ENCODE measurements at places on chromosomes 7 and 10.

- DNase-seq, result no peak
Observed at GRCh38 chr7:44565795-44566559, 7.7 kb downstream of the DDX56 start.

DNA sequence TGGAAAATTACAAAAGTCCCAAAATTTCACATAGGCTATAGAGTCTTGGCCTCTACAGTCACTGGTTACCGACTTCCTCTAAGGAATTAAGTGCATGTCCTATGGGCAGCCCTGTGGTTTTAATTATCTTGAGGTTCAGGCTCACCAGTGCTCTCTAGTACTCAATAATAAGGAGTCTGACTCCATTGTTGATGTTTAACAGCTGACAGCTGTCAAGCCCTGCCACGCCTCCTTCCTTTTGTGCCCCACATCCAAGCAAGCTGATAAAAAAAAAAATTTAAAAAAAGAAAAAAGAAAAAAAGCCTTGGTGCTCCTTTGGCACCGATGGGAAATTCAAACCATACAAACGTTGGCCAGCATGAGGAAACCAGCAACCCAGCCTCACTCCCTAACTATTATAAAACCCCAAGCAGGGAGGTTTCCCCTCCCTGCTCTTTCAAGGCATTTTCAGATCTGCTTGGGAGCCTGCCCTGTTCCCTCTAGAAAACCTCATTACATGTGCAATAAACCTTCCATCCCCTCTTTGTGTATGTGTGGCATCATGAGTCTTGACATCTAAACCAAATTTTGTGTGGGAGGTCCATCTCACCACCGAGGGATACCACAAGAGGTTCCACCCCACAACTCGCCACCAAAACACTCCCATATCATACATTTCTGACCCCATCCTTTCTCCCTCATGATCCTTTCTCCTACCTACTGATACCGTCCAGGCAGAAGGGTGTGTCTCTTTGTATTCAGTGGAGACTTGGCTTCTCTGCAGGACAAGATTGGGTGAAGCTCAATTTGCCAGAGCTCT lies 70.9 kb upstream of the CCDC71L start:
- no peak for DNase-seq

DNA sequence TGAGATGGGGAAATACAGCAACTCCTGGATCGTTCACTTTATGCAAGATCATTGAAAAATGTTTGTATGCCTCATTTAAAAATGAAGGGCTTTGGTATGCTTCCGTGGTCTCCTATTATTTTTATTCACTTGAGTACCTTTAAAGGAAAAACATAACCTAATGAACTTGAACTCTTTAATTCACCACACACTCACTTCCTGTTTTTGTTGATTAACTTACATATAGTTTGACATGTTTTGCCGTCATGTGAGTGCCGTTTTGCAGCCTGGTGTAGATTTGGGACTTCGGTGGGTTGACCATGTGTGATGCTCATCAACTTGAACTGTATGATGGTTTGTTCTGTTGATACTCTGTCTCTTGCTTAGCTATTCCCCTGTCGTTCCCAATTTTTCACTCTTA lies 28.9 kb downstream of the CASP7 start:
- no peak for DNase-seq

- DNase-seq, result no peak
Observed at GRCh38 chr10:19815731-19816410, 361 bp upstream of the PLXDC2 start.

DNA sequence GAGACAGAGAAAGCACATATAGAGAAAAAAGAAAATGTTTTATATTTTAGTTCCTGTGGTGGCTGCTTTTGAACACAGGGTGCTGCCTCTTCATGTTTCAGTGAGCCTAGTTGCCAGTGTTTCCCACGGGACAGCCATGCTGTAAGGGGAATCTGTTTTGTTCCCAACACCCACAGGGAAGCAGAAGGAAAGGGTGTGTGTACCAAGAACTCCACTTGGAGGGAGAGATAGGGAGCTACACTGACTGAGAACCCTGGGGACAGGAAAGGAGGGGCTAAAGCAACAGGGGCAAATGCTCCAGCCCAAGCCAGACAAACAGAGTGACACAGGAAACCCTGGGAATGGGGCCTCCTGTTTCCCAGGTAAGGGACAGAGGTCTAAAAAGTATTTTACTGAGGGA lies 40.2 kb downstream of the FRMPD2 start:
- no peak for DNase-seq

DNA sequence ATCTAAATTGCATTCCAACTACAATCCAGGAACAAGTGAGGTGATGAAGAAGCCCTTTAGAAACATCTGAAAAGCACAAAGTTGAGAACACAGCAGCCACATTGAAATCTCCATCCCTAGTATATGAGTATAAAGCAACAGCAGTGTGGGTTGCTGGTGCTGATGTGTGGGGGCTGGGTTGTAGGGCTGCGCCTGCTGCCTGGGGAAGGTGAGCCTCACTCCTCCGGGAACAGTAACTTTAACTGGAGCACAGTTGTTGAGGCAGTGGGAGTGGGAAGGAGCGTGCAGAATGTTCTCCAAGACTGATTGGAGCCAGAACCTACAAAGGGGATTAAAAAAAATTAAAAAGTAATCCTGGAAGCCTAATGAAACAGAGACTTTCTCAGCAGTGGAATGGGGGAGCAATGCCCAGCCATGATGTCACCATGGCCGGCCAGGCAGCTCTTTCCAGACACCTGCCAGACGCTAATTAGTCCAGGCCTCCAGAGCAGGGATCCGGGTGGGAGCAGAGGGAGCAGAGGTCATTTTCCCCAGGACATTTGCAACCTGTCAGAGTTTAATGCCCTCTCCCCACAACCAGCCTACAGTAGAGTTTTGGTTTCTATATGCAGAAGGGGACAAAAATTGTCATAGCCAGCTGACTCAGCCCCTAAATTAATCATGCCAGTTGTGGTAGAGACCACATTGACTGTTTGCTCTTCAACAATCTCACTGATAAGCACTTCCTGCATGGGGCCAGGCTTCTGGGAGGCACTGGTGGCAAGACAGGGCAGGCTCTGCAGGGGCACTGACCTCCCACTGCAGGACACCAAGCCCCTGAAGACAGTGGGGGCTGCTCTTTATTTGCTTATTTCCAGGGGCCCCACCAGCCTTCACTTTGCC lies 133.0 kb upstream of the ZNF32 start:
- no peak for DNase-seq

DNA sequence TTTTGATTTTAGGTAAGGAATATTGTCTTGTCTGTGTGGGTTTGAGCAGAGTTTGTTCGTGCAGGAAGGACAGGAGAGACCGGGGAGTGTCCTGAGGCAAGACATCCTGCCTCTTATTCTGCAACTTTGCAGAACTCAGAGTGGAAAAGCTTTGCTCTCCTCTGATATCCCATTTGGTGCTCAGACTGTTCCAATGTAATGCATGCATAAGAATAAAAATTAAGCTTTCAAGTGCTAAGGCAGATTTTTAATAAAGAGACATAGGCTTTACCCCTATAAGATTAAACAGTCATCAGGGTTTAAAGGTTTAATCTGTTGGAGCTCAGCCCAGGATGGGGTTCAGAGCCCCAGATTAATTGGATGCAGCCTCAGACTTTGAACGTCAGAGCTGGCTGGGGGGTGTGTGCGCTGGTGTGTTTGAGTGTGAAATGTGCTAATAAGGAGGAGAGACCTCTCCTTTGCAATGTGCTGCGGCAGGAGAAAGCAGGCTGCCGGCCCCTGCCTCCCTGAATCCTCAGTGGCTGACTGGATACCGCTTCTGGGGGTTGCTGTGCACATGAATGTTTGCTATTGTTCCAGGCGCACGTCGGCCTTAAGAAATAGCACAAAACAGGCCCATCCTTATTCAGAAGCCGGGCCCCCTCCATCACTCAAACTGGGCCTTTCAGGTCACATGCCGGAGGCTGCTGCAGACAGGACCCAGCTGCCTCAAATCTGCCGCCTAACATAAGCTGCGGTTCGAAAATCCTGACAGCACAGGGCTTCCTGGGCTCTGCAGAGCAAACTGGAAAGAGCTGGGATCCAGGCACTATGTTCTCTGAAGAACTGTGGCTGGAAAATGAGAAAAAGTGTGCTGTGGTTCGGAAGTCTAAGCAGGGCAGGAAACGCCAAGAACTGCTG lies 84.1 kb upstream of the PRR15 start:
- no peak for DNase-seq

GRCh38 chr7:99465421-99465768 lies 572 bp downstream of the ATP5MF start:
- DNase-seq, result no peak

DNA sequence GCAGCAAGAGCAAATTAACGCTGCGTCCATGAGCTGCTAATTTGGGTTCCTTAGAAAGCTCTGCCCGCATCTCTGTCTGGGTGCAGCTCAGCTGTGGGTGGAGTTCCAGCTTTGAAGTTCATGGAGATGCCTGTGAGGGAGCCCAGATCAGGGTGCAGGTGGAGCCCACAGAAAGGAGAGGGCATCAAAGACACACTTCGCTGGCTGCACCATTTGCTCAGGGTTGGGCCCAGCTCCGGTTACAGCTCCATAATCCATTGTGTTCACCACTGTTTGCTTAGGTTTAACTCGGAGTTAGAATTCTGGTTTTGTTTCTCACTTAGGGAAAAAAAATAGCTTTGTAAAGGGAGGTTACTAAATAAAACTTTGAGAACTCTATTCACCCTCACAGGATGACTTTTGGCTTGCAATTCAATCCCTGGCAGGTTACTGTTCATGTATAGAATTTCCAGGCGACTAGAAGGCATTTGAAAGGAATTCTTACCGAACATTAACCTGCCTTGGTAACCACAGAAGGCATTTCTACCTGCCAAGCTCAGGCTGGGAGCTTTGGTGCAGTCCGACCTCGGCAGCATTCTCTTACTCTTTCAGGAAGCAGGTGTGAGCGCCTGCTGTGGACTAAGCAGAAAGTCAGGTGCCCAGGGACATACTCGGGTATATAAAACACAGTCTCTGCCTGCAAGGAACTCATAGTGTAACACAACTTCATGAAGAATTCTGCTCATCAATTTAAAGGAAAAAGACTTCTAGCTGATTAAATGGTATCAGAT lies 179.5 kb upstream of the RNF32 start:
- no peak for DNase-seq

- DNase-seq, result no peak
Observed at GRCh38 chr10:43905512-43906236, 257.0 kb upstream of the ZNF32 start.

DNA sequence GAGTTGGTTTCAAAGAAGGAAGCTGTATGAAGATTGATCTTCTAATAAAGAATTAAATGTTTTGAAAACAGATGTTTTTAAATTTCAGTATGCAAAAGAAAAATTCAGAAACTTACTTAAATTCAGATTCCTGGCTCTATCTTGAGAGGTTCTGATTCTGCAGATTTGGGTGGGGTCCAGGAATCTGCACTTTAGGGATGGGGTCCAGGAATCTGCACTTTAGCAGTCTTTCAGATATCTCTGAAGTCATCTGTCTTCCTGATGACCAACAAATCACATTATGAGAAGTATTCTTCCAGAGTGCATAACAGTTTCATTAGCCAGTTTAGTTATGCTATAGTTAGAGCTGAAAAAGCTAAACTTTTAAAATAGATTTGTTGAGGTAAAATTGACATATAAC lies 24.1 kb downstream of the ABRAXAS2 start:
- no peak for DNase-seq

GRCh38 chr10:132384618-132385388 lies 12.2 kb upstream of the PWWP2B start:
- no peak for DNase-seq

GRCh38 chr10:96407560-96408069 lies 48.8 kb upstream of the OPALIN start:
- DNase-seq, result no peak

DNA sequence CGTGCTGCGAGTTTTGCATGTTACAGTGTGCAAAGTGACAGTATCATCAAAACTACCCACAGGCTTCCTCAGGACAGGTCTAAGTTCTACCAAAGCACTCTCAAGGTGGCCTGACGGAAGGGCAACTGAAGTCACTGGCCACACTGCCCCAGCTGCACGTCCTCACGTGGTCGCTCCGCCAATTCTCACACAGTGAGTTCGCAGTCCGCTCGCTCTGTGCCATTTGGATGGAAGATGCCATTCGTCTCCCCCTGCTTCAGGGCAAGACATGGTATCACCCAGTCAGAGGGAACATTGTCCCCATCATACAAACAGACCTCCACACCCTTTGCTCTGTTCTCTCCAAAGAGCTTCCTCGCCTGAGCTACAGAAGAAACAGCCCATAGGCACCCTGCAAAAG lies 109.6 kb upstream of the COBL start:
- DNase-seq, result no peak

- no peak for DNase-seq
Observed at GRCh38 chr10:13104697-13105096, 4.7 kb downstream of the OPTN start.

DNA sequence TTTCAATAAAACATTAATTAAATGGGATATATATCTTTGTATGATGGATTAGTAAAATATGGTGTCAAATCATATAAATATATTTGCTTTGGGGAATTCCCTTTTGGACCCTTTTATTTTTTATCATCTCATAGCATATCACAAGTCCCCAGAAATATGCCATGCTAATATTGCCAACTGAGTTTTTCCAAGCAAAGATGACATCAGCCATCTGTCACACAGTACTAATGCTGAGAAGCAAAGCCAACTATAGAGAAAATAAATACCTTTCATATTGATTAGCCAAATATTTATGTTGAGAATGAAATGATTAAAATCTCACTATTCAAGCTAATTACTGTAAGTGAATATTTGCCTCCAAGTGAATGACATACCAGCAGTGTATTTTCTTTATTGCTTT lies 575.3 kb downstream of the ETV1 start:
- DNase-seq, result no peak

DNA sequence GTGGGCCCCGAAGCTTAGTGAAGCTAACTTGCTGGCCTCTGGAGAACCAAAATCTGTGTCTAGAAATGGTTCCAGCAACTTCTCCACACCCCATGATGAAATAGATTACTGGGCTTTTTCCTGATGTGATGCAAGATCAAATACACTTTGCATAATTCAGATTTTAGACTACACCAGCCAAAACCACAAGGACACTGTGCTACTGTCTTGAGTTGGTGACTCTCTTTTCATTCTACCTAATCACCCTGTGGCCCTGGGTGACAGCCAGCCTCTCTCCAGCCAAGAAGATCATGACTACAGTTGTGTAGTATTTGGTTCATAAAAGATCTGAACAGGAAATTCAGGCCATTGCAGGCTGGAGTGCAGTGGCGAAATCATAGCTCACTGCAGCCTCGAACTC lies 22.2 kb downstream of the AZGP1 start:
- no peak for DNase-seq

DNA sequence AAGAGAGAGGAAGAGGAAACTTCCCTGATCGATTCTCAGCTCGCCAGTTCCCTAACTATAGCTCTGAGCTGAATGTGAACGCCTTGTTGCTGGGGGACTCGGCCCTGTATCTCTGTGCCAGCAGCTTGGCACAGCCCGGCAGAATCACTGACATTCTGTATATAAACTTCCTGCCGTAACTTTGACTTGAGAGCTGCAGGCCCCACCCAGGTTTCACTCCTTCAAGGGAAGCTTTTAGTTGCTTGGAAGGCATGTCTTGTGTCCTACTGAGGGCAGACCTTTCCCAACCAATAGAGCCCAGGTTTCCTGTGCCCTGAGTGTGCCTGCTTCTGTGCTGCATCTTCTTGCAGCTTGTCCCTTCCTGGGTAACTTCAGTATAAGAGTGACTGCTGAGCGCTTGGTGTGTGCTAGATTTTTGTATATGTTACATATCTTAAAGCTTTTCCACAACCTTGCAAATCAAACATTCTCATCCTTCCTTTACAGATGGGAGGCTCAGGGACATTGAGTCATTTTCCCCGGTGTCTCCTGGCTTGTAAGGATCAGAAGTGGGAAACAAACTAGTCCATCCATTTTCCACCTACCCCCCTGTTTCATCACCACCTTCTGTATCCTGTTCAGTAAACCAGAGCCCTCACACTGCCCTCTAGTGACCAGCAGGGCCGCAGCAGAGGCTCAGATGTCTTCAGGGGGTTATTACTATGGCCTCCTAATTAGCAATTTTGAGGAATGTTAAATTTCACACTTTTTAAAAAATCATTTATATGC lies 225.2 kb upstream of the PRSS58 start:
- peak; percentile 8 for DNase-seq
